ENCODE measurements at places on chromosomes 7 and 10.
A peak's percentile ranks its signal among the peaks of the same experiment; 100 is the strongest.

- DNase-seq = peak; percentile 7
Observed at GRCh38 chr10:27482984-27483956, 20.8 kb upstream of the RAB18 start.

GRCh38 chr7:92973293-92973731, 136.9 kb upstream of the CDK6 start:
- no peak for DNase-seq

GRCh38 chr7:33562996-33563395, 342.3 kb upstream of the BMPER start:
- no peak for DNase-seq

DNA sequence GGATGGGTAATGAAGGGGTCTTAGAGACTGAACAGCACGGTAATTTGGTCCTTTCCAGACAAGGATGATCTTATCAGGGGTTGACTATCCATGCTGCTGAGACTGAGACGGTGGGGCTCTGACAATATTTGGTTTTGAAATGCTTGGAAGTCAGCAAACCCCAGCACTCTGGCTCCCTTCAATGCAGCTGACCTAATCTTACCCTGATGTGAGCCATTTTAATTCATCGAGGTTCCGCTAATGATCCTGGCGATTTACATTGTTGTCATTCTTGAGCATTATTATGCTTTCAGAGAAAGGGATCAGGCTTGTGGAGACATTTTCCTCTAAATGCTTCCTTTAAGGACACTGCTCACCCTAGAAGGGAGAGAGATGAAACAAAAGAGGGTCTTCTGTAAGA, 114.6 kb upstream of the BMPER start:
- DNase-seq = no peak

- DNase-seq = no peak
Observed at GRCh38 chr10:27223964-27224363, 16.6 kb downstream of the ACBD5 start.

DNA sequence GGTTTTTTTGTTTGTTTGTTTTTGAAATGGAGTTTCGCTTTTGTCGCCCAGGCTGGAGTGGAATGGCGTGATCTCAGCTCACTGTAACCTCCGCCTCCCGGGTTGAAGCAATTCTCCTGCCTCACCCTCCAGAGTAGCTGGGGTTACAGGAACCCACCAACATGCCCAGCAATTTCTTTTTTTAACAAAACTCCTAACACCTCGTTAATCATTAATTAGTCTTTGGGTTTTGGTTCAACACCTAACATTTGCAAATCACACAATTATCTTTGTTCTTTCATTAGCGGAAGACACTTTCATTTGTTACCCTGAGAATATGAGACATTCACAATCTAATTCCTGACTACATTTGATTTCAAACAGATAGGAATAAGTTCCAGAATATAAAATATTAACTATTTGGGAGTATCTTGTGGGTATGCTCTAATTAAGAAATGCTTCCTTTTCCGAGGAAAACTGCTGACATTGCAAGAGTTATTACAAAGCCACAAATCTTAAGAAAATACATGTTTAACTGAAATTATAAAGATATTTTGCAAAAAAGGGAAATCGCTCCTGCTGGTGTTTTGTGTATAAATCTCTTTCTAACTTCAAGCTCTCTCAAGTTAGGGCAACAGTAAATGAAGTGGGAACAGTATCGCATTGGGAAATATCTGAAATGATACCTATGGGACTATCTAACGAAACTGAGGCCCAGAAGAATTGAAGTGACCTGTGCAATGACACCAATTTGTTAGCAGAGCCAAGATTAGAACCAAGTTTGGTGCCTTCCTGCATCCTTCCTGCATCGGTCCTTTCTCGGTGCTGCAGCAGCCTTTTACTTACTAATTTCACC, 1.2 kb upstream of the LSM8 start:
- no peak for DNase-seq

GRCh38 chr7:102843850-102844249, 69.0 kb upstream of the LRRC17 start:
- no peak for DNase-seq

GRCh38 chr7:134458341-134458805, 527 bp downstream of the AKR1B1 start:
- peak; percentile 81 for DNase-seq

DNA sequence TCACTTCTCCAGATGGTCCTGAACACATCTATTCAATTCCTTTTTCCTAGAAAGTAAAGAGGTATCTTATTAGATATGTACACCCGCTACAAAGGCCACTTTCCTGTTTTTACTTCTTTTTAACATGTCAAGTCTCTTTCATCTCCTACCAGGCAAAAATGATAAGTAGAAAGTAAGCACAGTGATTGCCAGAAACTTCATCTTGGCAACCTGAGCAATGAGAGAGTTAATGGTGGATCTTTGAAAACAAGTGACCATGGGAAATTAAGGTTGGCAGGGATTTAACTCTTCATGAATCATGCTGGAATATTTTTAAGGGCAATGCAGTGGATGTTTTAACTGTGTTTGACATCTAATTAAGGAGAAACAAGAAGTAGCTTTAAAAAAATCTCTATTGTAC, 2.7 kb downstream of the SEMA3A start:
- no peak for DNase-seq

DNA sequence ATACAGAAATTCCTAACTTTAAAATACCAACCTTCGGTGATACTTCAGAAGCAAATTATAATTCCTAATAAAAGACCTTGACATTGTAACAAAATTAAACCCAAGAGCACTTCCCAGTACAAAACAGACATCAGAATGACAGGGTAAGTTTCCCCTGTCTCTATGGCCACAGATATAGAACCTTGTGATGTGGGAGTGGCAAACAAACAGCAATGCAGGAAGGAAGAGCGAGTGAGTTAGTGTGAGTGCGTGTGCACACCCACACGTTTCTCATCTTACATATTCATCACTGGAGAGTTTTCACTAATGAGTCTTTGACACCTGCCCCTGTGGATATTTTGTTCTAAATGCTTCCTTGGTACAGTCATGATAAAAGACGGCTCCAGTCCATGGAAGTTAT, 72.2 kb downstream of the VWC2 start:
- DNase-seq = no peak

DNA sequence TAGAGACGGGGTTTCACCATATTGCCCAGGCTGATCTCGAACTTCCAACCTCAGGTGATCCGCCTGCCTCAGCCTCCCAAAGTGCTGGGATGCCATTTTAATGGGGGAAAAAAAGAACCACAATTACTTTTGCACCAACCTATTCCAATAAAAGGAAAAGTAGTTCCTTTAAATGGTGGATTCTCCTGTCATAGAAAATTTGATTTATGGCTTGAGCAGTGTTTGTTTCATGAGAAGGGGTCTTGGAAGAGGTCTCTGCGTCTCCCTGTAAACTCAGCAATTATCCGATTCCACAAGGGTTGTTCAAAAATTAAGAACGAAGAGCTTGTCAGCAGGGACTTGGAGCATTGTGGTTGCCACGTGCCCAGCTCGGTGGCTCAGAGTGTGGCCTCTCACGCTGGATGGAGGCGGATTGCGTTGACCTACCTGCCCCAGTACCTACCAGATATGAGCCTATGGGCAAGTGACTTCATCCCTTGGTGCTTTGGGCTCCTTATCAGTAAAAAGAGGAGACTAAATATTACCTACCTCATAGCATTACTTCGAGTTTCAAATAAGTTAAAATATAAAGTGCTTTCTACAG, 2.8 kb upstream of the TRIP6 start:
- DNase-seq = no peak

DNA sequence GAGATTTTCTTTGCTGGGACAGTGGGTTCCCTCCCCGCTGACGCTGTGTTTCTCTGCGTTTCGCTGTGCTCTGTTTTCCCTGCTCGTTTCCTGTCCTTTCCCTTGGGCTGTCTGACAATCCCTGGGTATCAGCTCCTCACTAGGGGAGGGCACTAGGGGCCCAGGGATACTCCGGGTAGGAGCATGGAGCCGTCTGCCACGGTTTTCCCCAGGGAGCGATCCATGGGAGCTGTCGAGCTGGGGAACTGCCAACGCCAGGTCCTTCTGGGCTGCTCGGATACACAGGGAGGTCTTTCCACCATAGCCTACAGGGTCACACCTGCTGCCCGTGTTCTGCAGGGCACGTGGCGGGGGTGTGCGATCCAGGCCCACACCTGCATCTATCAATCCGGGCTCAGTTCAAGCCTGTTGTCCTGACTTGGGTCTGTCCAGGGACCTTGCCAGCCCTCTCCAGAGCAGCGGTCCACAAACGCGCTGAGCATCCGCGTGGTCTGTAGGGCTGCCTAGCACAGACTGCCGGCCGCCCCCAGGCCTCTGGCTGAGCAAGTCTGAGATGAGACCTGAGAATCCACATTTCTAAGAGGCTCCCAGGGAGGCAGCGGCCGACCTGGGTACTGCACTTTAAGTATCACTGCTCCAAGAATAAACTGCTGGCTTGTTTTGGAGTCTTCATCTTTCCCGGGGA, 263.1 kb downstream of the ELFN1 start:
- no peak for DNase-seq

DNA sequence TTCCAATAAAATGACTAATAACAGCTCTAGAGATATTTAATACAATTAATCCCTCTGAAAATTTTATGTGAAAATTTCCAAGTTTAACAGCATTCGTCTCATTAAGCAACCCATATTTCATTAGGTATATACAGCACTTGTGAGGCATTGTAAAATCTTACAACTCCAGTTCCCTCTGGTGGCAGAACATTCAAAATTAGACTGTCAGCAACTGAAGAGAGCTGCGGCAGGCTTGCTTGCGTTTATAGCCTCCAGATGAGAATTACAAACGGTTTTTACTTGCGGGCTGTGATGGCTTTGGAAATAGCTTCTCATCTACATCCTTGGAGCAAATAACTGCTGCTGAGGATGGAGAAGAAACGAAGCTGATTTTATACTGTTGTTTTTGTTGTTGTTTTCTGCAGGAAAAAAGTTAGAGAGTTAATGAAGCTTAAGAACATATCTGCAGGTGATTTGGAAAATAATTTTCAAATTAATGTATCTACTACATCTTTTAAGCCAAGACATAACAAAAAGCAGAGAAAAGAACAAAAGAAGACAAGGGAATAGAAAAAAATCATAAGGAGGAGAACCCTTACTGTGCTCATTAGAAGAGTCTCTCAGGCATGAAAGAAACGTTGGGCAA, 171.3 kb downstream of the MAGI2 start:
- peak; percentile 29 for DNase-seq

DNA sequence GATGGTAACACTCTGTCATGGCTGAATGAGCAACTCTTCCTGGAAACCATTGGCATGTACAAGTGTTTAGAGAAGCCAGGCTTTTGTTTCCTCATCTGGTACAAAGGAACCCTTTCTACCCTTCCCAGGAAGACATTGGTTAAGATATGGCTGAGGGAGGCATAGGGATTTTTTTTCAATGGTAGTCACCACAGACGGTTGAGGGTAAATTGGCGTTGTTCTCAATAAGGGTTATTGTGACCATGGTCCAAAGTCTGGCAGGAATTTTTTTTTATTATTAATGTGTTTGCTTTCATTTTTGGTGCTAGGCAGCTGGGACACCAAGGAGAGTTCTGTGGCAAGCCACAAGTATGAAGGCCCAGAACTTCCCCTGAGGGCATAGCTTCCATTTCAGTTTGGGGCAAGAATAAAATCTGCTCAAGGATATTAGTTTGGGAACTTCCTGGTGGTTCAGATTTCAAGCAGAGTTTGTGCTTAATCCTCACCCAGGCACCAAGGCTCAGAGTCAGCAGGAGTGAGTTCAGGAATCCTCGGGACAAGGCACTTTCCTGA, at the start of gene PLEKHS1:
Gene PLEKHS1, plus strand, starts transcription at position 502 of the 552 bp plus-strand sequence. CDS start 3,596 bp downstream, outside the sequence.
- no peak for DNase-seq

DNA sequence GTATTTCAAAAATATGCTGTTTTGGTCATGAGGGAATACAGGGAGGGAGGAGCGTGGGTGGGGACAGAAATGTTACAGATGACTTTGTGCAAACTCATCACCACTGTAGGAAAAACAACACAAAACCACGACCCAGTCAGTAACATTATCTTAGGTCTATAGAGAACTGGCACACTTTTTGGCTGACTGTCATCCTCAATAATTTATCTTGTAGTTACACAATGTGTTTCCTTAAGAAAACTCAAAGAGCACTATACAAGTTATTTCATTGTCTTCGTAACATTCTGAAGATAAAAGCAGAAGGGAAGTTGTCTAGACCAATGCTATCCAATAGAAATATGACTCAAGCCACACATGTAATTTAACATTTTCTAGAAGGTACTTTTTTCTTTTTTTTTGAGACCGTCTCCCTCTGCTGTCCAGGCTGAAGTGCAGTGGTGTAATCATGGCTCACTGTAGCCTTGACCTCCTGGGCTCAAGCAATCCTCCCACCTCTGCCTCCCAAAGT, 16.9 kb upstream of the CDK14 start:
- DNase-seq = no peak

GRCh38 chr10:95987685-95988426, 55.5 kb upstream of the CCNJ start:
- DNase-seq = no peak
